ENCODE measurements at places on chromosomes 13 and 19.

DNA sequence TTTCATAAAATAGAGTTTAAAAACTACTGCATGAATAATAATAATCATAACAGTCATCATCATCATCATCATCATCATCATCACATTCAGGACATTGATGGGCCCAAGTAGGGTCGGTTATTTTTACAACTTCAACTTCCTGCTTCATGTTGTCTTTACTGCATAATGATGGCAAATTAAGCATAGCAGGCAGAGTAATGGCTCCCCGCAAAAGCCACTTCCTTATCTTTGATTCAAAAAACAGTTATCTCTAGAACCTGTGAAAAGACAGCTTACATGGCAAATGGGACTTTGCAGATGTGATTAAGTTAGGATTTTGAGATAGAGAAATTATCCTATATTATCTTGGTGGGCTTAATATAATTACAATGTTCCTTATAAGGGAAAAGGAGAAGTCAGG, 792.9 kb downstream of the LIG4 start:
- no peak for DNase-seq
- no peaks in the 10 kb centered on the region for H3K4me1 ChIP-seq
- H3K27ac ChIP-seq = no peak overlapping the region
- H3K36me3 ChIP-seq = no peaks in the 10 kb centered on the region

DNA sequence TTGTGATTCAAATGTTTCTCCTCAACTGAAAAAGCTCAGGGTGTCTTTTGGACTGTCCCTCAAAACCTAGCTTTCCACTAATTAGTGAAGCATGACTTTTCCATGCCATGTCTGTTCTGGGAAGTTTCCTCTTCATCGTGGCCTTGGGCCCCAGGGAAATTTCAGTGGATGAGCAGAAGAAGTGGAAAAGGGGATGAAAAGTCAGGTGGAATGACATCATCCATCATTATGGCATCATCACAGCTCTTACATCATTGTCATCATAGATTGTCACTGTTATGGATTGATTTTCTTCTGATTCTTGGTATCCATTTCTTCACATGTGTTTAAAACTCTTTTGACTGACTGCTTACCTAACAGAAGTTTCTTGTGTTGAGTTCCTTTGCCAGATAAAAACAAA, 26.2 kb upstream of the MRI1 start:
- peaks cover 22% of the 10 kb centered on the region for H3K4me1 ChIP-seq
- no peaks in the 10 kb centered on the region for H3K27me3 ChIP-seq
- DNase-seq = no peak
- H3K27ac ChIP-seq = no peak overlapping the region
- H3K36me3 ChIP-seq = peaks cover 23% of the 10 kb centered on the region

DNA sequence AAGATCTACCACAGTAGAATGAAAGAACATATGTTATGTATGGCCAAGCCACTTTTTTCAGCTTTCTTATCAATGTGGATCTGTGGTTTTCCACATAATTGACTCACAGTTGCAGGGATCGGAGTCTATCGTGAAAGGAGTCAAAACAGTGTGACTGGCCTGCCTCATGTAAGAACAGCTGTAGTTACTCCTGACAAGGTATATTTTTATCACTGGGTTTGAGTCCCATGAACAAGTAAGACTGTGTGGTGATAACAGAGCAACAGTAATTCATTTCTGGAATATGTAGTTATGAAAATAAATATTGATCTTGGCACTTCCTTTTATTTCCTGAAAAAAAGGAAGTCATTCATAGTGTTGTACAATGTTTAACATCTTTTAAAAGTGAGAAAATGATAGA, 416.6 kb downstream of the KLF12 start:
- no peak overlapping the region for H3K4me3 ChIP-seq
- H3K27me3 ChIP-seq = no peaks in the 10 kb centered on the region
- no peak for DNase-seq
- no peaks in the 10 kb centered on the region for H3K4me1 ChIP-seq

- DNase-seq = no peak
- no peaks in the 10 kb centered on the region for H3K27me3 ChIP-seq
- peaks cover 7% of the 10 kb centered on the region for H3K36me3 ChIP-seq
- no peak overlapping the region for H3K27ac ChIP-seq
- H3K4me3 ChIP-seq = no peak overlapping the region
- peaks cover 4% of the 10 kb centered on the region for H3K4me1 ChIP-seq
Observed at GRCh38 chr13:73958657-73959397, 175.4 kb downstream of the KLF12 start.

DNA sequence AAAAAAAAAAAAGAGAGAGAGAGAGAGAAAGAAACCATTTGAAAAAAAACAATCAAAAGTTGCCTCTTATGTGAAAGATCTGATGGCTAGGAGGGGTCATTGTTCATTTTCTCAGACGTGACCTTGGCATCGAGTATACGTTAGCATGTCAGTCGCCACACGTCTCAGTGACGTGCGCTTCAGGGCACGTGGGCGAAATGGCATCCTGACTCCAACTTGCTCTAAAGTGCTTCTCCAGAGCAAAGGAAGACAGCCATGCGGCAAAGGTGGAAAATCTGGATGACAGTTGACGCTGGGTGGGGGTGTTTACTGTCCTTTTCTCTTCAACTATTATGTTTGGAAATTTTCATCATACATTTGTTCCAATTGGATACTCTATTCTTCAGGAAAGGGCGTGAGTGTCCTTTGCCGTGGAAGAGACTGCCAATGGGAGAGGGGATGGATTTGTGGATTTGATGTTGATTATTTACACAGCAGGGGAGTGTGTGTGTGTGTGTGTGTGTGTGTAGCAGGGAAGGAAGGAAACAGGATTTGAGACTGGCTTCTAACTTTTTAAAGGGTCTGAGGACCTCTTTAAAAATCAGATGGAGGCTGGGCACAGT, 25.0 kb downstream of the KLF2 start:
- H3K4me1 ChIP-seq = peaks cover 25% of the 10 kb centered on the region
- H3K4me3 ChIP-seq = peak overlapping the region; percentile 73
- H3K27me3 ChIP-seq = peaks cover 8% of the 10 kb centered on the region
- H3K27ac ChIP-seq = no peak overlapping the region

- H3K27me3 ChIP-seq = peaks cover 2% of the 10 kb centered on the region
- H3K4me1 ChIP-seq = peaks cover 3% of the 10 kb centered on the region
- no peak overlapping the region for H3K4me3 ChIP-seq
- no peak for DNase-seq
- no peak overlapping the region for H3K27ac ChIP-seq
Observed at GRCh38 chr13:64640002-64640401, 2590.1 kb downstream of the PCDH9 start.

Measured in endothelial cell (in vitro differentiated cells).